GM10248 (cell line): ENCODE measurements at places on chromosomes 13 and 19.

DNA sequence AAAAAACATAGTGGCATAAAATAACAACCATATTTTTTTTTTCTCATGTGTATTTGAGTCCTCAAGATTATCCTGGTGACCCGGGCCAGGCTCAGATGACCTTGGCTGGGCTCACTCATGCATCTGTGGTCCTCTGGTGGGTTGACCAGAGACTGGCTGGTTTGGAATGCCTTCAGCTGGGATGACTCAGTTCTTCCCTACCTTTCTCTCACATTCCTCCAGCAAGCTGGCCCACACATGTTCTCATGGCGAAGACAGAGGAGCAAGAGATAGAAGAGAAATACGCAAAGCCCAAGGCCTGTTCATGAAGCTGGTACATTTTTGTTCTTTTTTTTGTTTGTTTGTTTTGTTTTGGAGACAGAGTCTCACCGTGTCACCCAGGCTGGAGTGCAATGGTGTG lies 14.3 kb upstream of the ZNF541 start:
- no peak for DNase-seq

GRCh38 chr13:32588736-32589135 lies 2.5 kb downstream of the PDS5B start:
- no peak for DNase-seq

DNA sequence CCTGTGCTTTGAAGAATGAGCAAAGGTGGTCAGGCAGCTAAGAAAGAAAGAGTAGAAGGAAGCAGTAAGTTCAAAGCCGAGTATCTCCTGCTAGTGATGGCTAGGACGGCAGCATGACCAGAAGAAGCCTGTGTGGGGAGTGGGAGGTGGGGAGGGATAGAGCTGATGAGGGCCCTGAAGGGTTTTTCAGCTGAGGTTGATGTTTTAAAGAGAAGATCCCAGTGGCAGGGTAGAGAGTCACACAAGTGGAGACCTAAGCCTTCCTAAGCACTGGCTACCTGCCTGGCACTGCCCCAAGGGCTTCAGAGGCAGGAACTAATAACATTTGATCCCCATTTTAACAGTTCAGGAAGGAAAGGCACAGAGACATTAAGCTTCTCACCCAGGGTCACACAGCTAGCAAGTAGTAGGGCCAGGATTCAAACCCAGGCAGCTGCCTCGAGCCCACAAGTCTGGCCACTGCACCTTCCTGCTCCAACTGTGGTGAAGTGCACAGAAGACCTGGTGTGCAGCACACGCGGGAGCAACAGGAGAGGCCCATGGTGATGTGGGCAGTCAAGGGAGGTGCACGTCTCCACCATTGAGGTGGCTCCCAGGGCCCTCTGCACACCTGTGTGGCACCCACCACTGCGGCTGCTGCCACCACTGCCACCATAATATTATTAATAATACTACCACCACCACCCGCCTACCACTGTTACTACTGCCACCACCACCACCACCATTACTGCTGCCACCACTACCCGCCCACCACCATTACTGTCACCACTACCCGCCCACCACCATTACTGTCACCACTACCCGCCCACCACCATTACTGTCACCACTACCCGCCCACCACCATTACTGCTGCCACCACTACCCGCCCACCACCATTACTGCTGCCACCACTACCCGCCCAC lies 22.1 kb downstream of the CUL4A start:
- no peak for DNase-seq

DNA sequence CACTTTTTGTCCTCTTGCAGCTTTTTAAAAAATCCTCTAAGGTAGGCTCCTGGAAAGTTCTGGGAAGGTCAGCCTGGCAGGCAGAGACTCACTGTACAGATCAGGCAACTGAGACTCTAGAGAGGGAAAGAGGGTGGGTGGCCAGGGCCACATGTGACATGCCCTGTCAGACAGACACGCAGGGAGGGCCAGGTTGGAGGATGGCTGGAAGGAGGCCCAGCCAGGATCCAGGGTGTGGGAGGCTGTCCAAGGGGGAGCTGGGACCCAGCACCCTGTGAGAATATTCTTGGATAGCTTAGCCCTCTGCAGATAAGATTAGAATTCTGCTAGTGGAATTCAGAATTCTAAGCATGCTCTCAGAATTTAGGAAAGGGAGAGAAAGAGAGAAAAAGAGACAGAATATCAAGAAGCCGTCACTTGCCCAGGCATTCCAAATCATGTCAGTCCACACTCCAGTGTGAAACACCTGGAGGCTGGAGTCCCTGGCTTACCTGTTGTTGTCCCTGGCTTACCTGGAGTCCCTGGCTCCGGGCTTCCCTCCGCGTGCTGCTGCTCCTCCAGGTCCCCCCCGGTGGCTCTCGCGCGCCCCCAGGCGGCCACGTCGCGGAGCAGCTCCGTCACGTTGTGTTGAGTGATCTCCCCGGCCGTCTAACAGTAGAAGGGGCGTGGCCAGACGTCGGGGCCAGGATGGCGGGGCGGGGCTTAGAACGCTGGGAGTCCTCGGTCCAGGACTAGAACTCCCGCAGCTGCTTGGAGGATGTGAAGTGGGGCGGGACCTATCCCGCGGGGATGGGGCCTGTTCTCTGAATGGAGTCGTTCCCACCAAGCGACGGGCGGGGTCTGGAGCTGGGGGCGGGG lies 2.8 kb upstream of the TNNI3 start:
- peak; percentile 97 for DNase-seq

GRCh38 chr13:26557393-26558073 lies at the start of gene WASF3:
Gene WASF3, plus strand, starts transcription at chr13:26557683. Its CDS starts 84,588 bp downstream, at chr13:26642271.
- DNase-seq: peak; percentile 76

GRCh38 chr13:34886987-34887386 lies 55.1 kb upstream of the NBEA start:
- no peak for DNase-seq

DNA sequence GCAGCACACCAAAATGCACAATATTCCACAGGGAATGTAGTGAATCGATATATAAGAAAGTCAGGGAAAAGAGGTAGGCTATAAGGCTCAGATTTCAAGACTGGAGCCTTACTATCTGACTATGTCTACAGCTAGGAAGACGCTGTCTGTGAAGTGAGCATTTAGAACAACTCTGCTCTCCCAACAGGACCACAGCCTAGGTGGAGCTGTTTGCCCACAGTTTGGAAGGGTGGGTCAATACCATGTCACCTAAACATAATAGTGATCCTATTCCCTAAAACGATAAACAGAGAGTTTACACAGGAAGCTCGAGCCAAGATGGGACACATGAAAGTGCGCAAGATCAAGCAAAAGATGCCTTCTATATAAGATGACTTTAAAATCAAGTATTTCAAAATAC lies 2486.0 kb upstream of the PCDH20 start:
- DNase-seq: no peak

DNA sequence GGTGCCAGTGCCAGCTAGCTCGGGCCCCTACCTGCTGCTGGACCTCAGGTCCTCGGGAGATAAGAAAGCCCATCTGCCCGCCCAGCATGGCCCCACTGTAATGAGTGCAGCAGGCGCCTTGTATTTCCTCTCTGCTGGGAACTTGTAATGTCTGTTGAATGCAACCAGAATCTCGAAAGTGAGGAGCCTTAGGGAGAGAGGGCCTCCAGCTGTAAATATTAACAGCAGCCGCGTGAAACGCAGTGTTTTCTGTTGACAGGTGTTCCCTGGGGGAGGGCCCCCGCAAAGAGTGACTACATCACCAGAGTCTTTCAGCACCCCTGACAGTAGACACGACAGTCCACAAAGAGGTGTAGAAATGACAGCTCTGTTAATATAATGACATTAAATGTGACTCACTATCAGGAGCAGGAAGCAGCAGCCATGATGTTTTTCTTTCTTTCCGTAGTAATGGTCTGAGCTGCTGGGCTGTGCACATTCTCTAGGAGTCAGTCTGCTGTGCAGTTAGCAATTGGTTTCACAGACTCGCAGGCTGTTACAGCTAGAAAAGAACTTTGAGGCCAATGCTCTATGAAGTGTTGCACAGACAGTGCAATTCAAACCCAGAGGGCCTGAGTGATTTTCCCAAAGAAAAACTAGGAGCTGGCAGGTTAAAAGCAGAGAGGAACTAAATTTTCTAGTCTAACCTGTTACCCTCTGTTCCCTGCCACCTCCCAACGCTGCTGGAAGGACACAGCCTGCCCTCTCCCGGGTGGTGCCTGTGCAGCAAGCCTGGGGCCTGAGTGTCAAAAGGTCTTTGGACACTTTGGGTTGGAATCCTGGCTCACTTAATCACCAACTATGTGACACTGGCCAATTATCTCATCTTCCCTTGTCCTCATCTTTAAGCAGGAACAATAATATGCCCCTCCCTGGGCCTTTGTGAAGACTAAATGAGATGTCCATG lies 58.6 kb upstream of the WASF3 start:
- DNase-seq: no peak

DNA sequence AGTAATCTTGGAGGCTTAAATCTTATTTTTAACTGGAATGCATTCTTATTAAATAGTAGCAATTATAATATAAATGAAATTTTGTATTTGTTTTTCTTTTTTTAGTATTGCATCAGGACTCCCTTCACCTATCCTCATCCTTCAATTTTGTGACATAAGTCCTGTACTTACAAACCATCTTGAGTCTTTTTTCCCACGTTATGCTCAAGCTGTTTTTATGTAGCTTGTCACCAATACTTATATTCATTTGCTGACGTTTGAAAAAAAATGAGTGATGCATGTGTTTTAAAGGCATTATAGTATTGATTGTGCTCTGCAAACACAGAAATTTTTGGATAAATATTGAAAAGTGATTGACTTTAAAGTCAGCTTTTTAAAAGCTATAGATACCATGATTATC lies 888 bp downstream of the GPR18 start:
- no peak for DNase-seq

GRCh38 chr19:11479898-11480714 lies 740 bp downstream of the ELAVL3 start:
- no peak for DNase-seq

- DNase-seq: no peak
Observed at GRCh38 chr19:38632476-38633213, 13.7 kb downstream of the EIF3K start.

DNA sequence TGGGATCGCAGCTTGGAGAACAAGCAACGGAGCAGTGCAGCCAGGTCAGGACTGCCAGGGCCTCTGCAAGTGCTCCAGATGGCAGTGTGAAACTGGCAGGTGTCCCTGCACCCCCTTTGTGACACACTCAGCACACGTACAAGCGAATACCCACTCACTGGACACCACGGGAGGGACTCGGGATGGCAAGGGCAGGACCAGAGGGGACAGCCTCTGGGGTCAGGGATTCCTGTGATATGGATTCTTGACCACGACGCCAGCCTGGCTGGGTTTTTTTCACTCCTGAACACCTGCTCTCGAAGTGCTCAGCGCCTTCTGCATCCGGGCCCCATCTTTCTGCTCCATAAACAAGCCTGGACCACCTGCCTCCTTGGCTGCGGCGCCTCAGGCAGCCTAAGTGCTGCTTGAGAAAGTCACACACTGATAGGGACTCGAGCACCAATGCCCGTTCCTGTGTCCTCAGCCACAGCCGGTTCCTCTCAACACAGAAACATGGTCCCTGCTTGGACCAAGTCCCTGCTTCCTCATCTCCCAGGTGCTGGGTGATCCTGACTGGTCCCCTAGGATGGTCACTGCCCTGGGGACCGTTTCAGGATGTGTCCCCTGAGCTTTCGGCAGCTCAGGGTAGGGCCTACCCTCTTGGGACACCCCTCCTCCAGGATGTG lies 22.0 kb downstream of the ELAVL1 start:
- no peak for DNase-seq

GRCh38 chr19:45156011-45156630 lies 4.7 kb downstream of the NKPD1 start:
- no peak for DNase-seq

- no peak for DNase-seq
Observed at GRCh38 chr19:1261538-1261797, 7.7 kb upstream of the CIRBP start.

GRCh38 chr13:66224663-66225062 lies 1005.5 kb downstream of the PCDH9 start:
- DNase-seq: no peak

DNA sequence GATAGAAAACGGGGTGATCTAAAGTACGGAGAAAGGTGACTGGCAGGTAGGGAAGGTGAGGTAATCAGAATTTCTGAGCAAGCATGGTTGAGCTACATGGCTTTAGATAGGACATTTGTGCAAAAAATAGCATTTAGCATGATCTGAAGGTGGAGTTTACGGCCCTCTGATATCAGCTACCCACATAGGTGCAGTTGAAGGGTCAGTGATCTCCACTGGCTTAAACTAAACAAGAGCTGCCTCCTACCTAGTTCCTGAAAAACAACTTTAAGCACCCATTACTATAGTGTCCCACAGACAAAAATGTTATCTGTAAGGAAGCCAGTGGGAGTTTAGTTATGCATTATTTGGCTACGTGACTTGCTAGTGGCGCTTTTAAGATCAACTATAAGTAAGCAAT lies 1.2 kb upstream of the CASP14 start:
- DNase-seq: no peak

DNA sequence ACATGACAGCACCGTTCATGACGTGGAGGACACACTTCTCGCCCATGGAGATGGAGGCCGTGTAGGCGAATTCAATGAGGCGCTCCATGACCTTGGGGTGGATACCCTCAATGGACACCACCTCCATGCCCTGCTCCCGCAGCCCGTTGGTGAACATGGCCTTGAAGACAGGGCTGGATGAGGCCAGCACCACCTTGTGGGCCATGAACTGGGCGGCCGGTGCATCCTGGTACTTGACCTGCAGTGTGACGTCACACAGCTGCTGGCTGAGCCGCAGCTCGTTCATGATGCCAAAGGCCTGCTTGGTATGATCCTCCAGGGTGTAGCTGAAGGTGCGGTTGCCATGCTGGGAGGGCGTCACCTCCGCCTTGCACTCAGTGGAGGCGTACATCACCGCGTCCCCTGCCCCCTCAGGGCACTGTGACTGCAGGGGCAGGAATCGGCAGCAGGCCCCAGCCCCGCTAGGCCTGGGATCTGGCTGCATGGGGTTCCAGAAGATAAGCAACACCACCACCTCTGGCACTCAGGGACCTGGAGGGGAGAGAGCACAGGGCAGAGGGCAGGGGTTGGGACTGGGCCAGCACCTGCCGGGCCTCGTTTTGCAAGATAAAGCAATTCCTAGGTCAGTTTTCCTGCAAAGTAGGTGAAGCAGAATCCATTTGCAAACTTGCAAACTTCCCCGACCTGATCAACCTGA lies 3.5 kb downstream of the KEAP1 start:
- no peak for DNase-seq

DNA sequence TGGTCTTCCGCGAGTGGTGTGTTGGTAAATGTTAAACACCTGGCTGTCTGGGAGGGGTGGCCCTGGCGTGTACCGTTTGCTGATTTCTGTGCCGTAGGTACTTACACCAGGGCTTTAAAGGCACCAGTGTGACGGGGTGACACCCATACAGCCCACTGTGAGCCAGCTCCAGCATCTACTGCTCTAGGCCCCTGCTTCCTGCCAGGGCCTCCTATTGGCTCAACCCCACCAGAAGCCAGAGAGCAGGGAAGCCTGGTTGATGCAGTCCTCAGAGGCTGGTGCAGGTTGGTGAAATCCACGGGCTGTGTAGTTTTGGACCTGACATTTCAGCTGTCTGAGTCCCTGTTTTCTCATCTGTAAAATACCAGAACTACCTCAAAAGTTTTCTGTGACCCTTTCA lies 30.4 kb downstream of the ARHGEF7 start:
- no peak for DNase-seq

DNA sequence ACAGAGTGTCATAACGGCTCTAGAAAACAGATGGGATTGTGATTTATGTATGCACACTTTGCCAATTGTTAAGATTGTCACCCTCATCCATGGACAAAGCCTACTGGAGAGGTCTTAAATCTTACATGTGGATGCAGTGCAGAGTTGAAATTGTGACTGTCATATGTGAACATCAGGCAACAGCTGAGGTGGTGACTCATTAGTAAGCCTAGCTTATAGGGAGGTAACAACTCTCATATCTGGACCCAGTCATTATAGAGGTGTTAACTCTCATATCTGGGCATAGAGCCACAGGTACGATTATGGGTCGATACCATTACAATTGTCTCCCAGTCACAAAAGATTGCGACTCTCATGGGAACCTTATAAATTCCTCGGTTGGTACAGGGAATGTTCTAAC lies 29.8 kb upstream of the ZNF254 start:
- no peak for DNase-seq
